Amygdala (tissue), 56 donors: ENCODE measurements at places on chromosomes 13 and 19.

- DNase-seq = no peak
Measured at GRCh38 chr19:34676697-34677385, at the start of gene SCGB2B2. TSS of gene SCGB2B2 (minus strand) at chr19:34677159. CDS start at chr19:34594563, 82,596 bp downstream.

- no peak for DNase-seq
Measured at GRCh38 chr13:99980824-99981734, 505 bp upstream of the ZIC2 start.

GRCh38 chr13:113413898-113414282, 39.4 kb downstream of the ADPRHL1 start:
- no peak for DNase-seq

DNA sequence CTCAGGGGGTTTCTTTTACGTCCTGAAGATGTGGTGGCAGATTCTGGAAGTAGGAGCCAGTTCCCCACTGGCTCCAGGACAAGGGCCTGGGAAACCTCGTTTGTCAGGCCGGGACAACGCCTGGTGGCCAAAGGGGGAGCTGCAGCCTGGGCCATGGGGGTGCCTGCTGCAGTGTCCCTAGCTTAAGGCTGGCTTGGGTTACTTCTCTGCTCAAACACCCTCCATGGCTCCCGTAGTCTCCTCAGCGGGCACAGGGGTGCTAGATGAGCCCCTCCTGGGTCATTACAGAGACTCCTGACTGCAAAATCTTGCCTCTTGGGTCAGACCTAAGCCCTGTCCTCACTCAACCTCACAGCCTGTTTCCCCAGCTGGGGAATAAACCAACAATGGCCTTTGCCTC, 14.7 kb downstream of the CILP2 start:
- no peak for DNase-seq

- no peak for DNase-seq
Measured at GRCh38 chr13:109602356-109602755, 184.0 kb downstream of the IRS2 start.

DNA sequence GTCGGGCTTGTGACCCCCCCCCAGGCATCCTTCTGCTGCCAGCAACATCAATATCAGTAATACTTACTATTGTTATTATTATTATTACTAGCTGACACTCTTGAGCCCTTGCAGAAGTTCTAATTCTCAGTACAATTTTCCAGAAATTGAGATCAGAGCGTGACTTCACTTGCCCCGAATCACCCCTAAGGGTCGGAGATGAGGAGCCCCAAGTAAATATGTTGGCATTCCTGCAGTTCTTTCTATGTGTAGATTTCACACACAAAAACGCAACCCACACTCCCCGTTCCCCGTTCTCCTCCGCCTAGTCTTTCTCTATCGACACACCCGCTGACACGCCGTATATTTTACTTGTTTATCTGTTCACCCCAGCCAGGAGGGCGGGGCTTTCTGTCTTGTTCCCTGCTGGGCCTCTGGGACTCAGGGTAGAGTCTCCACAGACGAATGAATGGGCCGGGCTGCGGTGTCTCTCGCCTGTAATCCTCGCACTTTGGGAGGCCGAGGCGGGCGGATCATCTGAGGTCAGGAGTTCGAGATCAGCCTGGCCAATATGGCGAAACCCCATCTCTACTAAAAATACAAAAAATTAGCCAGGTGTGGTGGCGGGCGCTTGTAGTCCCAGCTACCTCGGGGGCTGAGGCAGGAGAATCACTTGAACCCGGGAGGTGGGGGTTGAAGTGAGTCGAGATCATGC, 14.7 kb downstream of the TLE5 start:
- DNase-seq = no peak

DNA sequence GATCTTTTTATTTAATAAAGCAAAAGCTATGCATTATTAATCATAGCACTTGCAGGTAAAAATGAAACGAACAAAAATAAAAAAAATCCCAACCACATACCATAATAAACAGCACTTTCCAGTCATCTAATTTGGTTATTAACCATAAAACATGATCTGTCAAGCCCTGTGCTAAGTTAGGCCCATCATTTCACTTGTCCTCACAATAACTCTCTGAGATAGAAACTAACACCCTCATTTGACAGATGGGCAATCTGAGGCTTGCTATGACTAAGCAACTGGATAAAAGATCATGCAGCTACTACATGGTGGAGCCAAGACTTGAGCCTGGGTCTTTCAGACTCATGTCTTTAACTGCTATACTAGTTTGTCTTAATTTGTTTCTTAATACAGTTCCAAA, 21.8 kb downstream of the PROSER1 start:
- DNase-seq = no peak

- DNase-seq = no peak
Measured at GRCh38 chr19:1514986-1515721, 2.3 kb upstream of the ADAMTSL5 start.

DNA sequence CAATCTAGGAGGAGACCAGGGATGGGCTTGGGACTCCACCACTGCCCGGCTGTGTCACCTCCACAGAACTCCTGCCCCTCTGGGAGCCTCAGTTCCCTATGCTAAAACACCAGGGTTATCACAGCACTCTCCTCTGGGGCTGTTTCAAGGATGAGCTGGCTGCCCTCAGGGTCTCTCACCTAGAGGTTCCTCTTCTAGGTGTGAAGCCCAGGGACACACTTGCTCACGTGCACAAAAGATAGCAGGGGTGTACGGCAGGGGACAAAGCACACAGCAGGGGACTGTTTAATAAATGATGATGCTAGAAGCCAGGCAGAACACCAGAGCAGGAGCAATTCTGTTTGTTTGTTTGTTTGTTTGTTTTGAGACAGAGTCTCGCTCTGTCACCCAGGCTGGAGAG, 16.8 kb upstream of the LYPD3 start:
- DNase-seq = no peak

- no peak for DNase-seq
Measured at GRCh38 chr13:64083811-64084210, 2668.2 kb upstream of the PCDH20 start.

DNA sequence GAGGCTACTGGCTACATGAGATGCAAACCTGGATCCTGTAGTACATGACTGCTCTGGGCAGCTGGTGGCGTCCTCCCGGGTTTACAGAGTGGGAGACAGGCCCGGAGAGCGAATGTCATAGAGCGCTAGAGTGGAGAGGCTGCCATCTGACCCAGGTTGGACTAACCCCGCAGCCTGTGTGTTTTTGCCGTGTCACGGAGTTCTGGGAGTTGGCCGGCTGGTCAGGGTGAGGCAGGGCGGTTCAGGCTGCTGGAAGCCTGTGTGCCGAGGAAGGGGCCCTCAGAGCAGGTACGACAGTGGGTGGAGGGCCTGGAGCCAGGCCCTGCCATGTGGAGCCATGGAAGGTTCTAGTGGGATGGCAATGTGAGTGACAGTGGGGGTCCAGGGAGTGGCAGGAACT, 12.5 kb downstream of the CRTC1 start:
- no peak for DNase-seq

- no peak for DNase-seq
Measured at GRCh38 chr19:18261474-18261873, 12.8 kb downstream of the IQCN start.

GRCh38 chr13:109647053-109647452, 139.3 kb downstream of the IRS2 start:
- no peak for DNase-seq

GRCh38 chr19:47497050-47497766, 13.2 kb upstream of the KPTN start:
- no peak for DNase-seq

DNA sequence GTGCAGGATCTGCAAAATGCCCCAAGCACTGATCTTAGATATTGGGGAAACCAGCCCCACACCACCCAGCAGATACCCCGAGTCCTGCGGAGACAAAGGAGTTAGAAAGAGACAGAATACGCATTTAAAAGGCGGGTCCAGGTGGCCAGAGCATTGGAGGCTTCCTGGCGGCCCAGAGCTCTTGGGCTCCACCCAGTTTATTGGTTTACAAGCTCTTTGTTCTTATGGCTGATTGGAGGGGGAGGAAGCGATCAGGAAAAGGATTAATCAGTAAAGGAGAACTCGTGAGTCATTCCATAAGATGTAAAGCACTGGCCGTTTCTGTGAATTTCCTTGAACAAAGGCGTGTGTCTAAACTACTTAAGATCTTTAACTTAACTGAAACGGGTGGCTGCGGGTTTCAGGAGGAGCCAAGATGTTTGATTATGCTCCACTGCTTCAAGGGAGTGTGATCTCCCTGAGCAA, 926 bp downstream of the ZNF587 start:
- no peak for DNase-seq

DNA sequence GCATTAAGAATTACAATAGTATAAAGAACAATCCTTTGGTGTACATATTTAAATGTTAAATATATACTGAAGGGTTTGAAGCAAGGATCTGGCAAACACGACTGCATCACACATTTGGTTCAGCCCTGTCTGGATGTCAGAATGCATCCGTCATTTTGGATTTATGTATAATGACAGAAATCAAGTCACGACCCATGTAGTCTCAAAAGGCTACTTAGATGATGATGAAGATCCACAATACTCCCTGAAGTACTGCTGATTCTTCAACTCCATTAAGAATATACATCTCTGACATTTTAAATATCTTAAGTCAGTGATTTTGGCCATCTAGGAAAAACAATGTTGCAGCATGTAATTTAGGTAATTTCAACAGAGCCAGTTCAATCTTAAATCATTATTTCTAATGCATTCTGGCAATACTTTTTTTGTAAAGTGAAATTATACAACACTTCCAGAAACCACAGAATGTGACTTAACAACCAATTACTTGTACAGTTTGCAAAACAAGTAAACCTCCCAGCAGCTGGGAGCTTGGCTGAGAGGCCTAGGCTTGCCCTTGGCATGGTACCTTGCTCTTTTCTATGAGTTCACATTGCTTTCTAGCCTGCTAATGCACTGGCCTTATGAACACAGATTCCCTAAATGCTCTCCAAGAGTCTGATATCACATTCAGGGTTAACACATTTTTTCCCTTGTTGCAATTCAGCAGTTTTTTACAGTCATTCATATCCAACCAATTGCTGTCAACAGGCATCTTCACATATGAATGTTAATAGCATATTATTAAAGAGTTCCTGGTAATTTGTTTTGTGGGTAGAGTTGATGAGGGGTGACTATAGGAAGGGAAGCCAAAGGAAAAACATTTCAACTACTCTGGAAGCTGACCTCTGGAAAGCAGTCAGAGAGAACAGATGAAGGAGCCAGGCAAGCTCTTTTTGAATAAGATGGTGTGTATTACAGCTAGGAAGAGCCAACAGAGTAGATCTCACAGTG, 175.2 kb downstream of the ENOX1 start:
- DNase-seq = no peak

DNA sequence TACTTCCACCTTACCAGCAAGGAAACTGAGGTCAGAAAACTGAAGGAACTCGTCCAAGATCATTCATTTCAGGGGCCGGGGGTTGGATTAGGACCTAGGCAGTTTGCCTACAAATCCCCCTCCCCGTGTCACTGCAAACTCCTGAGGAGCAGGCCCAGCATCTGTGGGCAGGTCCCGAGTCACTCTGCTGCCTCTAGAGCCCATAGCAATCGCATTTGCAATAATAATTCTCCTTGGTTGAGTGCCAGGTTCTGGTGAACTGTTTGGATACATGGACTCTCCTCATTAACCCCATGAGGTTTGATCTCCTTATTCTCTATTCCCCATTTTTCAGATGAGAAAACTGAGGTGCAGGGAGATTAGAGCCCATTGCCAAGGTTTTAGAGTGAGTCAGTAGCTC, 903 bp downstream of the PIN1 start:
- DNase-seq = no peak

DNA sequence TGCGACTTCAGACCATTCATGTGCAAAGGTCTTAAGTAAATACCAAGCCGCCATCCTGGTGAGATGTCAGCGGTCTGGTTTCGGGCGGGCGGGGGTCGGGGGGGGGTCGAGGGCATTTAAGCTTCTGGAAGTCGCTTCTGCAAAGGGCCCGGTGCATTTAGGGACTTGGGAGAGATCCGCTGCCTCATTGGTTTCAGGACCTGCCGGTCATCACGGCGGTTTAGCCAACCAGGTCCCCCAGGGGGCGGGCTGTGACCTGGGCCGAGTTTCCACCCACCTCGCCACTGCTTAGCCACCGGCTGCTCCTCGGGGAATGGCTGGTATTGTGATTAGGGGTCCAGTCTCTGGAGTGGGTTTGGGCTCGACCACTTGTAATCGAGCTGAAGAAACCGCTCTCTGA, 7.8 kb downstream of the ANKLE1 start:
- no peak for DNase-seq

GRCh38 chr19:21922276-21922675, 86.3 kb upstream of the ZNF43 start:
- DNase-seq = no peak

DNA sequence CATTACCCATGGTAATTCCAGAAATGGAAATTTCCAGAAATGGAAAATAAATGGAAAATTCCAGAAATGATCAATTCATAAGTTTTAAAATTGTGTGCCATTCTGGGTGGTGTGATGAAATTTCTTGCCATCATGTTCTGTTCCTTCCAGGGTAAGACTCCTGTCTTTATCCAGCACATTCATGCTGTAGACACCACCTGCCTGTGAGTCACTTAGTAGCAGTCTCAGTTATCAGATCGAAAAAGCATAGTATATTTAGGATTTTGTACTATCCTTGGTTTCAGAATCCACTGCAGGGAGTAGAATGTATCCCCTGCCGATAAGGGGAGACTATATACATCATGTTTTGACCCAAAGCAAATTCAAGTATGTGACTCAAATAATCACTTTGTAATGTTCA, 26.7 kb upstream of the CSNK1A1L start:
- DNase-seq = no peak

DNA sequence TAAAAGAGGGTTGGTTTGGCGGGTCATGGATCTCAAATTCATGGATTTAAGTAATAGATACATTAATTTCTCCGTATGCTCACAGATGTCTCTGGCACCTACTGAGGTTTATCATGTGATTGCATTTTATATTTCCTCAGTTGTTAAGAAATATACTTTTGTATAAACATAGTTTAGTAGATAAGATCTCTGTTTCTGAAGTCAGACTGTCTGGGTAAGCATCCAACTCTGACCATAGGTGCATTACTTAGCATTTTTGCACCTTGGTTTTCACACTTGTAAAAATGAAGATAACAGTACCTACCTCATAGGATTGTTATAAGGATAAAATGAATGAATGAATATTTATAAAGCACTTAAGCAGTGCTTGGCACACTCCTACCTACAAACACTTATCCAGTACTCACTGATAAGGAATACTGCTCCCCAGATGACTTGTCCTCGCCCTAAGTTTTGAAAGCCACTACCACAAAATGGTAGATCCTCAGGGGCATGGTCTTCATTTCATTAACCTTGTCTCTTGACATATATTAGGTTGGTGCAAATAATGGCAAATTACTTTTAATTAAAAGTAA, 26.5 kb downstream of the COMMD6 start:
- no peak for DNase-seq

- DNase-seq = no peak
Measured at GRCh38 chr13:20988909-20989655, 72.3 kb downstream of the LATS2 start.

DNA sequence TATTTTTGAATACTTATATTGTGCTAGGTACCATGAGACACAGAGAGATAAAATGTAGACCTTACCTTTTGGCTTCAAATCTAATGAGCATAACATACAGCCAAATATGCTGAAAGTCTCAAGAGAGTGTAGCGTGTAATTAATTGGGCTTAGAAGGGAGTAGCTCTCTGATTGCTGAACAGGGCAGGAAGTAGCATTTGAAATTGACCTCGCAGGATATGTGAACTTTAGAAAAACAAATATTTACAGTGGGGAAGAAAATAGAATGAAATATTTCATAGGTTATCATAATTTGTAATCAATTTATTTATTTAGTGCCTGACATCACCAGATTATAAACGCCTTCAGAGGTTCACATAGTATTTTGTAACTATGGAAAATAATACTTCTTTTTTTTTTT, 327.1 kb downstream of the RFC3 start:
- no peak for DNase-seq
